ENCODE measurements at places on chromosomes 5 and 9.

DNA sequence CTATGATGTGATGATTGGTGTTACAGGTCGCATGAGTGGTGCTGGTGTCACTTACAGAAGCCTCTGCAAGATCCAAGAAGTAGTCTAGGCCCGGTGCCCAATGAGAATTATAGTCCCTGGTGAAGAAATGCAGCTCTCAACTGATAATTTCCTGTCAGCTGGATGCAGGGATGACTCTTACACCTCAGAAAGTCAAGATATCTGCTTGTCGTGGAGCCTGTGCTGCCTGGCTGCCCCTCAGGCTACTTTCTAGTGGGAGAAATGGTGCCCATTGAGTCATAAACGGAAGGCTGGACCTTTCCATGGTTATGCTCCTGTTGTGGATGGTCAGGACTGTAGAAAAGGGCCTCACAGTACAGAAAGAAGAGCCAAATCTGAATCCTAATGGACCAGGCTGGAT is 46.8 kb upstream of the NXNL2 start:
- no peak overlapping the region for H3K27ac ChIP-seq
- H3K36me3 ChIP-seq: peaks cover 6% of the 10 kb centered on the region
- no peak for DNase-seq
- H3K4me1 ChIP-seq: no peaks in the 10 kb centered on the region
- no peak overlapping the region for H3K4me3 ChIP-seq

DNA sequence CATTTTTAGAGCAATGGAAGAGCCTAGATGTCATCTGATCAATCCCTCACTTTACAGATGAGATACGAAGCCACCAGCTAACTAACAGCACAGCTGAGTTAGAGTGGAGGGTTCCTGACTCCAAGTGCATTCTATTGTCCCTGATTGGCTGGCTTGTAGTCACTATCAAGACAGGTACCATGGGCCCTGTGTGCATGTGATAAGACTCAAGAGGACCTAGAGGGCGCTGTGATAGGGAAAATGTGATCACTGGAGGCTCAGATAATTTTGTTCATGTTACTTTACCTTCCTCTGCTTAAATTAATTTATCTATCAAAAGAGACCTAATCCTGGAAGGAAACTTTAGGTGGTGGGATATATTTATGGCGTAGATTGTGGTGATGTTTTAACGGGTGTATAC is 19.5 kb upstream of the SNAPC3 start:
- no peak overlapping the region for H3K27ac ChIP-seq
- H3K4me3 ChIP-seq: no peak overlapping the region
- H3K36me3 ChIP-seq: peaks cover 1% of the 10 kb centered on the region
- no peaks in the 10 kb centered on the region for H3K4me1 ChIP-seq

DNA sequence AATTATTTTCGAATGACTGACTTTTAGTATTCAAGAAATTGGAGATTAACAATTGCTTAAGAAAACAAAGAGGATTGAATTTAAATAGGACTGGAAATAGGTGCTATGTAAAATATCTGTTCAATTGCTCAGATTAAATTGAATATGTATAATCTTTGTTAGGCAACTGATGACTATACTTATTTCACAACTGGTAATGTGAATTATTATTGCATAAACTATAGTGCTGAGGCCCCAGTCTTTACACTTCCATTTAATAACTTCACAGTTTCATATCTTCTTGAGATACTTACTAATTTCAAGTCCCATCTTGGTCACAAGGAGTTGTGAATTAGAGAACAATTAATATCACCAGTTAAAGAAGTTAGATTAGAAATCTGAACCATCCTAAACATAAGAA is 16.7 kb downstream of the CEP78 start:
- H3K27ac ChIP-seq: no peak overlapping the region
- no peak for DNase-seq
- H3K4me3 ChIP-seq: no peak overlapping the region
- H3K36me3 ChIP-seq: peaks cover 25% of the 10 kb centered on the region

DNA sequence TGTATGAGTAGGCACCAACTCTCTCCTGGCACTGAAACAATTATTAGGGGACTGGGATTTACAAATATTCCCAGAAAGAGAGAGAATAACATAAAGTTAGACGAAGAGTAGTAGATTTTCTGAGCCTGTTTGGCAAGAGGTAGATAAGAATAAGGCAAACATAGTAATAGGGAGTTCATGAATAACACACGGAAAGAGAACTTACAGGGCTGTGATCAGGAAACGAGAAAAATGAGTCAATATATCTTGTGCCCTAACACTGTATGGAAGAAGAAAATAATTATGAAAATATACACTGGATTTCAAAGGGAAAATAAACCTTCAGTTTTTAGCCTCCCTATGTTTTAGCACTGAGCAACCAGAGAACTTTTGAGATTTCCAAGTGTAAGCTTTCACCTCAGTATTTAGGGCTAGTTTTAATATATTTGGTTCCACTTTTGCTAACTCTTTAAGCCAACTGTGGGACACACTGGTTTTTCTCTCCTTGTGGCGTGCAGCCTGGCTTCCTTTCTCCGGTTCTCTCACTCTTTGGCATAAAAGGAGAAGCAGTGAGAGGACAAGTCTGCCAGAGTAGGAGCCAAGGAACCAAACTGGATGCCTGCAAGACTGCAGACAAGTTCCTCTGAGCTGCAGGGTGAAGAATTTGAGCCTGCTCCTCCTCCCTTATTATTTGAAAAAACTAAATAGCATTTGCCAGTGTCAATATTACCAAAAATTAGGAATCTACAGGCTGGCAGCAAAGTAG is 6.6 kb upstream of the KCNN2 start:
- H3K4me1 ChIP-seq: no peaks in the 10 kb centered on the region
- no peak overlapping the region for H3K27ac ChIP-seq
- no peak overlapping the region for H3K4me3 ChIP-seq
- H3K27me3 ChIP-seq: peaks cover 13% of the 10 kb centered on the region
- DNase-seq: no peak

GRCh38 chr9:72327631-72328030 is 37.4 kb downstream of the ZFAND5 start:
- no peak overlapping the region for H3K4me3 ChIP-seq
- no peak for DNase-seq
- H3K36me3 ChIP-seq: no peaks in the 10 kb centered on the region
- no peak overlapping the region for H3K27ac ChIP-seq

DNA sequence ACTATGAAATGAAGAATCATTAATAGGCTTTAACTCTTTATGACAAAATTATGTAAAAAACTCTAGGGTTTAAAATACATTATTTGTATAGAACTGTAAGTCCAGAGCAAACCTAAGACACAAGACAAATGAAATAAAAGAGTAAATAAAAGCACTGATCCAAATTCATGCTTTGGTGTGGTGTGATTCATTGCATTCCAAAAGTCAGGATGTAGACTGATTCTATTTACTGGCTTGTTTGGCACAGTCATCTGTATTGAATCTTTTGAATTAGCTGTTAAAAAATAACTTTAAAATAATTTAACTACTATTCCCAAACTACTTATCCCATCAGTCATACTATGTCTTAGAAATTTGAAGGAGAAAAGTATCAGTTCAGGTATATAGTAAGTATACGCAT is 31.1 kb downstream of the IL4 start:
- DNase-seq: no peak
- H3K27me3 ChIP-seq: no peaks in the 10 kb centered on the region
- H3K4me3 ChIP-seq: no peak overlapping the region
- H3K36me3 ChIP-seq: peaks cover 21% of the 10 kb centered on the region

- no peaks in the 10 kb centered on the region for H3K4me1 ChIP-seq
- DNase-seq: no peak
- no peak overlapping the region for H3K4me3 ChIP-seq
- no peak overlapping the region for H3K27ac ChIP-seq
Observed at GRCh38 chr5:11075035-11075805, 314.2 kb upstream of the DAP start.

DNA sequence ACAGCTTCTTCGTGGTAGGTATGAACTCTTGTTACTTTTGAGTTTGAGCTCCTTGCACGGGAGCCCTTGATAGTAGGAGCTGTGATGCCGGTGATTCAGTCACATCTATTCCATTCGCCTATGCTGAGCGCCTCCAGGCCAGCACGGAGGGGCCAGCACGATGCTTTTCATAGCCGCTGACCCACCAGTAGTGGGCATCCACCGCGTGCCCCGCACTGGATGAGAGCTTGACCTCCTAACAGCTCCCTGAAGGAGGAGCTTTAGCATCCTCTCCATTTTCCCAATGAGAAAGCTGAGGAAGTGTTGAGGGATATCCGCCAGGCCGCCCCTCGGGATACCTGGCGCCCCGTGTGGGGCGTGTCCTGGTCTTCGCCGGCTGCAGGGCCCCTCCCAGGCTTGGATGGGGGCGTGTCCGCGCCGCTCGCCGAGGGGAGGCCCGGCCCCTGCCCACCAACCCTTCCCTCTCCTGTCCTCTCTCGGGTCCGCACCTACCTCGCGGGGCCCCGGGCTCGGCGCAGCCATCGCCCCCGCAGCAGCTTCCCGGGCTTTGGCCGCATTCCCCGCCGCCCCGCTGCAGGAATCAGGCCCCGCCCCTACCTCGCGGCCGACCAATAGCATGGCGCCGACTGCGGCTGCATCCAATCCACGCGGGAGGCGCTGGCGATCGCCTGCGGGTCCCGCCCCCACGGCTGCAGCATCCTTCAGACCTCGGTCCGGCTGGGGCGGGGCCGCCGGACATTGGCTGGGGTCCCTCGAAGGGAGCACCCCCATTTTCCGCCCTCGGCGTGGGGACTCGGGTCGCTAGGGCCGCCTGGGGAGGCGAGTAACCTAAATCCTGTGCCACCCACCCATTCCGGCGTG is at the start of gene PIP5KL1:
PIP5KL1 (minus strand) TSS at position 547 of the 861 bp plus-strand sequence; CDS start at position 522, 25 bp downstream.
- peaks cover 35% of the 10 kb centered on the region for H3K4me1 ChIP-seq
- H3K36me3 ChIP-seq: peaks cover 16% of the 10 kb centered on the region
- peak within 1 kb of the TSS; percentile 51 for H3K4me3 ChIP-seq
- peak; percentile 74 for DNase-seq
- no peaks in the 10 kb centered on the region for H3K27me3 ChIP-seq
- H3K27ac ChIP-seq: no peak within 1 kb of the TSS

- H3K27me3 ChIP-seq: peaks cover 3% of the 10 kb centered on the region
- H3K4me1 ChIP-seq: no peaks in the 10 kb centered on the region
- no peak overlapping the region for H3K4me3 ChIP-seq
Observed at GRCh38 chr5:127878174-127878750, 175.1 kb downstream of the CCDC192 start.

DNA sequence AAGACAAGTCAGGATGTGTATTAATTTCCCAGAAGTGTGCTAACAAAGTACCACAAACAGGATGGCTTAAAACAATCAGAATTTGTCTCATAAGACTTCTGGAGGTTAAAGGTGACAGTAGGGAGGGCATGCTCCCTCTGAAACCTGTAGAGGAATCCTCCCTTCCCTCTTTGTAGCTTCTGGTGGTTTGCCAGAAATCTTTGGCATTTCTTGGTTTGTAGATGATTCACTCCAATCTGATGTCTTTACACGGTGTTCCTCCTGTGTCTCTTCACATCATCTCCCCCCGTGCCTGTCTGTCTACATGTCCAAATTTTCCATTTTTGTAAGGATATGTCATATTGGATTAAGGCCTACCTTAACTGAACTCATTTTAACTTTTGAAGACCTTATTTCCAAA is 471.5 kb downstream of the ZNF608 start:
- DNase-seq: no peak
- no peak overlapping the region for H3K27ac ChIP-seq
- H3K36me3 ChIP-seq: no peaks in the 10 kb centered on the region
- H3K4me3 ChIP-seq: no peak overlapping the region

DNA sequence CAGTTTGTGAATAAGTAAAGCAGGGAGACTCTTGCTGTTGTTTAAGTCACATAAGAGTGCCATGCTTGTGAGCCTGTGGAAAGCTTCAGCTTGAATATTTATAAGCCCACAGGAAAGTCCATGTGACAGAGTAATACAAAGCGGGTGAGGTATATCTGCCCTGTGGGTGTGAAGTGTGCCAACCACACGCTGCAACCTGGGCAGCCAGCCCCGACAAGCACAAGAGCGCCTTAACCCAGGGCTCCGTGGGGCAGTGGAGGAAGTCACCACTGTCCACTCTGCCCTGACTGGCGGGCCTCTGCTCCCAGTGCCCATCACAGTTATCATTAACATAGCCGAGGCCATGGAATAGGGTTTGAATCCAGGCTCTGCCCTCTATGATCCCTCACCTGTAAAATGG is 132.2 kb downstream of the SCAMP1 start:
- no peaks in the 10 kb centered on the region for H3K4me1 ChIP-seq
- H3K27ac ChIP-seq: no peak overlapping the region
- H3K4me3 ChIP-seq: no peak overlapping the region
- no peaks in the 10 kb centered on the region for H3K27me3 ChIP-seq

DNA sequence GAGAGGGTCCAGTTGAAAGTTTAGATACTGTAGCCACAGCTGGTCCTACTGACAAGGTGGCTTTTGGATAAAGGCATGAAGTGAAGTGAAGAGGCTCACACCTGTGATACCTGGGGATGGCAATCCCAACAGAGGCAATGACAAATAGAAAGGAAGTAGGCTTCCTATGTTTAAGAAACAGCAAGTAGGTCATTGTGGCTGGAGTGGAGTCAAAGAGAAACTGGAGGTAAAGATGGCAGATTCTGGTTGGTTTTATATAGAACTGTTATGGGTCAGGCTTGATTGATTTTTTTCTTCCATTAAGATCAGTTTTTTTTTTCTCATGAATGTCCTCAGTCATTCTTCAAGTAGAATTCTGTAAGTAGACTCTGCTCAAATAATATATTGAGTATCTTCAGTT is 79.5 kb downstream of the ANXA1 start:
- no peak overlapping the region for H3K4me3 ChIP-seq
- H3K27me3 ChIP-seq: peaks cover 9% of the 10 kb centered on the region
- H3K36me3 ChIP-seq: no peaks in the 10 kb centered on the region
- H3K4me1 ChIP-seq: peaks cover 6% of the 10 kb centered on the region

DNA sequence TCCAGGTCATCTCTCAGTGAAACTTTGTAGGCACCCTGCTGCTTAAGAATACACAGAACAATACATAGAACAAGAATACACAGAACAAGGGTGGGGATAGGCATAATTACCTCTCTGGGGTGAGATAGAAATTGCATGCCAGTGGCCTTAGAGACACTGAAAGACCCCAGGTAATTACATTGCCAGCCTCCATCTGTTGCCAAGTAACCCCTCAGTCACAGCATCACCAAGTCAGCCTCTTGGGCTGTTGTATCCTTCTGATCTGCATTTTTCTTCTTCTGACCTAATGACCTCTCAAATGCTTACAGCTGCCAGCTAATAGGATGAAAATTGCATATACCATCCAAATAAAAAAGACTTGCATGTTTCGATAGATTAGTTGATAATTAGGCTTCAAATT is 167.7 kb downstream of the GRIA1 start:
- H3K36me3 ChIP-seq: no peaks in the 10 kb centered on the region
- H3K4me1 ChIP-seq: no peaks in the 10 kb centered on the region
- H3K4me3 ChIP-seq: no peak overlapping the region
- DNase-seq: no peak
- H3K27me3 ChIP-seq: peaks cover 2% of the 10 kb centered on the region
- H3K27ac ChIP-seq: no peak overlapping the region

- H3K27ac ChIP-seq: no peak overlapping the region
- no peak overlapping the region for H3K4me3 ChIP-seq
- peak; percentile 52 for DNase-seq
- H3K4me1 ChIP-seq: peaks cover 3% of the 10 kb centered on the region
Observed at GRCh38 chr5:133746834-133747233, 134.5 kb upstream of the FSTL4 start.

All from activated CD8-positive, alpha-beta T cell treated with anti-CD3 and anti-CD28 coated beads for 36 hours (primary cell).